ENCODE measurements at places on chromosomes 13 and 19.
A peak's percentile ranks its signal among the peaks of the same experiment; 100 is the strongest.

DNA sequence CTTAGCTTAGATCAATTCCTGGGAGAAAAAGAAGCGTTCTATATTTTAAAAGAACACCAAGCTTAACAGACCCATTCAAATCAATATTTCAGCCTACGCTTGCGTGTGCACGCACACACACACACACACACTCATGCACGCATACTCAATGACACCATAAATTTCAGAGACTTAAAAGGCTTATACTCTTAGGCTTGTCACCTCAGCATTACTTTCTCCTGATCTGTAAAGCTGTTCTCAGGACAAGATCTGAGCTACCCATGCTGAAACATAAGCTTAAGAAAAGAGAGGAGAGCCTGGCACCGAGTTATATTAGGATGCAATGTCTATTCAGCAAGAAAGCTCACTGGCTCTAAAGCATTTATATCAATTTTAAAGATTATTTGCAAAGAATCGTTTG is 368.5 kb downstream of the FGF14 start:
- DNase-seq = peak; percentile 93

- no peak for DNase-seq
Measured at GRCh38 chr19:19115954-19116353, 22.3 kb downstream of the TMEM161A start.

GRCh38 chr19:48391100-48392005 is at the start of gene KDELR1:
Gene KDELR1 (minus strand): TSS chr19:48391551. CDS start chr19:48391358, 193 bp downstream.
- DNase-seq = peak; percentile 35

DNA sequence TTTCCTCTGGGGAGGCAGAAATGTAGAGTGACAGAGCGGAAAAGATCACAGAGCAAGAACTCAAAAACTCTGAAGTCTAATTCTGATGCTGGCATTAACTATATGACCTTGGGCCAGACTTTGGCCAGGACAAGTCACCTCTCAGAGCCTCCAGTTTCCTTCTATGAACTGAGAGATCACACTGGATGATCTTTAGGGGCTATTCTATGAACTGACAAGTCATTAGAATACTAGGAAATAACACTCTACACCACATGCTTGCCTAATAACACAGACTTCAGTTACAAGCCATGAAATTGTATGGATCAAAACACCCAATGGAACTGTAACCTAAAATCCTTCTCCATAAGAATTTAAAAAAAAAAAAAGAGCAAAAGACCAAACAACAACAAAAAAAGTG is 16.9 kb downstream of the SLC25A30 start:
- no peak for DNase-seq

- no peak for DNase-seq
Measured at GRCh38 chr19:56423276-56423984, 19.3 kb downstream of the ZNF583 start.
